Epithelial cell of esophagus (primary cell): ENCODE measurements at places on chromosomes 16 and 17.
A peak's percentile ranks its signal among the peaks of the same experiment; 100 is the strongest.

DNA sequence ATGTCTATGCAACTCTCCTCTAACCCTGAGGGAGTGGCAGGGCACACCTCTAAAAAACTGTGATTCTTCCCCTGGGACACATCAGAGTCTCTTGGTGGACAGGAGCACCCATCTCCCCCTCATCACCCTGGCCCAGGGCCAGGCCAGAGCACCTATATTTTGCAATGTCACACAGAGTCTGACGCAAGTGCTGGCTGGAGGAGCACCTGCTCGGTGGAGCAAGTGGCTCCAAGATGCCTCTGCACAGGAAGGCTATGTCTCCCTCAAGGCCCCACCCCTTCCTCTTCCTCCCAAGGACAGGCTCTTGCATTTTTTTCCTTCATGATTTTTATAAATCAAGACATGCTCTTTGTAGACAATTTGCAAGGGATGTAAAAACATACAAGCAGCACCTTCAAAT lies 13.3 kb downstream of the SNN start:
- no peak for DNase-seq

GRCh38 chr16:57620335-57621231 lies 7.8 kb upstream of the ADGRG1 start:
- DNase-seq: peak; percentile 91

DNA sequence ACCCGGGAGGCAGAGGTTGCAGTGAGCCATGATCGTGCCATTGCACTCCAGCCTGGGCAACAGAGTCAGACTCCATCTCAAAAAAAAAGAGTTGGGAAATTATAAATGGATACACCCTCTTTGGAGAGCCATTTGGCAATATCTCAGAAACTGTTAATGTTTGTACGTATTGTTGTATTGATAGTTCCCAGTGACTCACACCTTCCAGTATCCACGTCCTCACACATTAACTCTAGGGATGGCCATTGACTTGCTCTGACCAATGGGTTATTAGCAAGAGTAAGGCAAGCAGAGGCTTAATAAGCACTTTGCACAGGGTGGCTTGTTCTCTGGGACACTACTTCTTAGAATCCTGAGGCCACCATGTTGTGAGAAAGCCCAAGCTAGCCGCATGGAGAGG lies 107.6 kb upstream of the LHX1 start:
- DNase-seq: no peak

DNA sequence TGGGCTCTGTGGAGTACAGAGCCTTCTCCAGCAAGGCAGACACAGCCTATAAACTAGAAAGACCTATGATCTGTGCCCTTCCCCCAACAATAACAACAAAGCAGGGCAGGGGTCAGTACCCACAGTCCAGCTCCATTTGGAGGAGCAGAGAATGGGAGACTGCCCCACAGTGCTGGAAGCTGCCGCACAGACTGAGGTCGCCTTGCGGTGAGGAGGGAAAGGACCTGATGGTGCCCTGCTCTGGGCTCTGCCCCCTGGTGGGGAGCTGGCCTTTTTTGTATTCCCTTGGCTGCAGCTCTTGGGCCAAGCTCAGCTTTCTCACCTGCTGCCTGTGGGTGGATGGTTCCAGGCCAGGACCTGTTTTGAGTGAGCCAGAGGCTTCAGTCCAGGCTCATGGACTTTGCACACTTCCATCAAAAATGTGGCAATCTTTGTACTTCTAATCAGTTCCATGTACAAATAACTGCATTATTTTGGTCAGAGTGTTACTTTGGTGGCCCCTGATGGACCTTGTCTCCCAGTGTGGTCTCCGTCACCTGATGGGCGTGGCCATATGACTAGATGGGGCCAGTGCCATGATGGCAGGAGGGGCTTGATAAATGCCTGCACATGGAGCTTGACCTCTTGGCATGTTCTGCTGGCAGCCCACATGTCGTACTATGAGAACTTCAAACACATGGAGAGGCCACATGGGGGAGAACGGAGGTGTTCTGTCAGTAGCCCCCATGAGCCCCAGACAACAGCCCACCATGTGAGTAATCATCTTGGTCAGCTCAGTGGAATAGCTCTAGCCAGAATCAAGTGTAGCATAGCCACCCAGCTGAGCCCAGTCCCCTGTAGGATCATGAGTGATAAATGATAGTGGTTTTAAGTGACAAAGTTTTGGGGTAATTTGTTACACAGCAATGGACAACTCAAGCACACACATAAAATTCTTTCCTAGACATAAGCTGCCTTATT lies 24.2 kb downstream of the B9D1 start:
- DNase-seq: peak; percentile 57

- DNase-seq: peak; percentile 27
Observed at GRCh38 chr16:4870138-4870671, 22.9 kb downstream of the UBN1 start.

DNA sequence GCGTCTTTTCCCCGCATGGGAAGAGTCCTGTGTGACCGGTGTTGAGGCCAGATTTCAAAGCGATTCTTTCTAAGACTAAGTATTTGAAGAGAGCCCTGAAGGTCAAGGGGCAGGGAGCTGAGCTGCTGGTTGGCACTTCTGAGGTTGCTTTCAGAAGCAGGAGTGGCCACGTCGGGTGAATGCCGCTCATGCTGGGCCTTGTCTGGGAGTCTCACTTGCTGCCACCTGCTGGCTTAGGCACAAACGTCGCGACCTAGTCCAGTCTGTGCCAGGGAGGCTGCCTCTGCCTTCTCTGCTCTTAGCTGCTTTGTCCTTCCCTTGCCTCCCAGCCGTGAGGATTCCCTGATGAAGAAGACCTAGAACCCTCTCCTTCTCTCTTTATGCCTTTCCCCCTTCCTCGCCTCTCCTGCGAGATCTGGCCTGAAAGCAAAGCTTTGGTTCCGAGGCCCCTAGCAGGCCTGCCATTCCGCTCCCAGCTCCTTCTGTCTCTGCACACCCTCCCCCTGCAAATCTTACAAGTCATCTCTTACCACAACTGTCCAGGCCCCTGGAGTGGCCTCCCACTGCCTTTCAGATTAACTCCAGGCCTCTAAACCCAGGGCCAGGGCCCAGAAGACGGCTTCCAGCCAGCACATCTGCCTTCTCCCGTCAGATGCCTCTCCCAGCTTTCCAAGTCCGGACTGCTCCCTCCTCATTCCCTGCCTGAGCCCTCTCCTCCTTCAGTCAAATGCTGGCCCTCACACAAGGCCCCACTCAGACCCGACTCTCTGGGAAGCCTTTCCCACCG lies 11.4 kb downstream of the CTNS start:
- DNase-seq: peak; percentile 77

GRCh38 chr16:7521834-7522233 lies 189.2 kb downstream of the RBFOX1 start:
- DNase-seq: no peak

DNA sequence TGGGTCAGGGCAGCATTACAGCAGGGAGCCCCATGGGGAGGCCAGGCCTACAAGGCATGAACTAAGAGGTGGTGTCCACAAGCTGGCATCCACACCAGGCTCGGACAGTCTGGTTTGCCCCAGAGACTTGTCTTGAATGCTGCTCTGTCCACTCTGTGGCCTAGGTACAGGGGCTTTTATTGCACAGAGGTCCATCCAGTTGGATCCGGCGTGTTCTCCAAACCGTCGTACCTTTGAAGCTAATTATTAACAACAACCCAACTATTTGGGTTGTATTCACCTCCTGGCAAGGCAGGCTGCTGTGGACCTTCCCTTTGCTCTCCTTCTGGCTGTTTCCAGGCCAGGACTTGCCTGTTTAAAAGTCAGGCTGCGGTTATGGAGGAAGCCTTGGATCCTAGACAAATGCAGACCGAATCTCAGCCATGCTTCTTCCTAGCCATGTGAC lies 123.4 kb downstream of the CLEC16A start:
- no peak for DNase-seq
